ENCODE measurements at places on chromosomes 1 and 21.

DNA sequence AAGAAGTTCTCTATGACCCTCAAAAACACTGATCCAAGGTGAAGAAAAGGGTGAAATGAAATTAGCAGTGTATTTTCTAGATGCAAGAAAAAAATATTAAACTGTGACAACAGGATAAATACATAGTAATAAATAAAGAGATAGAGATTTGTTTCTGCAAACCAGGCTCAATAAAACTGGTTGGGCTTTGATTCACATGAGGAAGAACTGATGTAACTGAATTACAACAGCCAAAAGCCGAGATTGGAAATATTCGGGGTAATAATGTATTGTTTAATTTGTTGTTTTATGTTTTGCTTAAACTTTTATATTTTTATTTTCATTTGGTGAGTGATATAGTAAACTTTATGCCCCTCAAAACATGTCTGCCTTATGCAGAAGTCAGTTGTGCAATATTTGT is 285.0 kb downstream of the BRINP3 start:
- DNase-seq: no peak

- DNase-seq: no peak
These were observed 1213.7 kb downstream of the KCNT2 start for GRCh38 chr1:195394567-195394966.

DNA sequence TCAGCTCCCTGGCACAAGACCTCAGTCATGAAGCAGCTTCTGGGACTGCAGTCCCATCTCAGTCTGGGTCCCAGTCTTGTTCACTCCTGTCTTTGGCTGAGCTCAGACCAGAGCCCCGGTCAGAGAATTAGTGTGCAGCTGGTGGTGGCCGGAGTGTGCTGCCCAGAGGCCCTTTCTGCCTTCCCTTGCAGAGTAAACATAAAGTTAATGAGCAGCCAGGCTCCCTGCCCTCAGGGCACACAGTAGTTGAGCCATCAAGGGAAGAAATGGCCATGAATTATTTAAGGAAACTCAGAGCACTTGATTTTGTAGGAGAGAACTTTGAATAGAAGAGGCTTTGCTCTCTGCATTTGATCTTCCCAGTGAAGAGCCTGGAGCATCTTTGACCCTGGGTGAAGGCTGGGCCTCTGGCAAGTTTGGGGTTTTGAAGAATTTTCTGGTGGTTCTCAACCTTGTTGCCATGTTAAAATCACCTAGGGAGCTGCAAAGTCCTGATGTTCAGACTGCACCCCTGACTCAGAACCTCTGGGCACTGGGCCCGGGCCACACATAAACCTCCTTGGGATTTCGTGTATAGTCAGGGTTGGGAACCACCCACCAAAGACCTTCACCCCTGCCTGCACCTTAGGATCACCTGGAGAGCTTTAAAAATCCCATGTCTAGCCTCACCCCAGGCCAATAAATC is 26.4 kb upstream of the SELENON start:
- no peak for DNase-seq

DNA sequence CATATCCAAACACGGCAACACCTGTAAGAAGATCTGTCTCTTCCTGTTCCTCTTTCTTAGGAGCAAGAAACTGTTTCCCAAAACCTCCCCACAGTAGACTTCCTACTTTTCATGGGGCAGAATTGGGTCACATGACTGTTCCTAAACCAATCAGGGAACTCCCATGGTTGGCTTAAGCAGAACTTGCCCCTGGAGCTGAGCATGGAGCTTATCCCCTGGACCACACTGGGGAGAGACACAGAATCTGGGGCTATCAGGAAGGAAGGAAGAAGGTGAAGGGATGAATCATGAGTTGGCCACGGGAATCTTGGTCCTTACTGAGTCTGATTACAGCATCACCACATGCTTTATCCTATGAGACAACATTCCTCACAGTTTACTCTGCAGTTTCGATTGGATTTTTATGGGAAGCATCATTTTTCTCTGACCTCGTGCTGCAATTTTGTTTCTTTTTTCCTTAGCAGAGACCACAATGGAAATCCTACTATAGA is 81.8 kb downstream of the CDC7 start:
- no peak for DNase-seq

- DNase-seq: no peak
These were observed 51.5 kb downstream of the ELK4 start for GRCh38 chr1:205580140-205580922.

DNA sequence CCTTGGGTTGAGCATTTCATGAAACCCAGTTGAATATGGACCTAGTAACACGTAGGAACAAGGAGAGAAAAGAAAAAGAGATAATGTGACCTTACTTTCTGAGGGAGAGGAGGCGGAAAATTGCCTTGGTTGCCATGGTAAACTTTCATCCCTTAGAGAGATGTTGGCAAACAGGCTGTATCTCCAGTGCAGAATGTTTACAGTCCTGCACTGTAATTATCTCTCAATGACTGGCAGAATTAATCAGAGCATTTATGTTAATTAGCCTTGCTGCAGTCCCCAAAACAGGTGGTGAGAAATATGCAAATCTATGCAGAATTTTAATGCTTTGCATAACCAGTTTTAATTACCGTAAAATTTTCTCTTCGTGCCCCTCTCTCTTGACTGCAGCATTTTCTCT is 147.3 kb downstream of the CD247 start:
- no peak for DNase-seq

DNA sequence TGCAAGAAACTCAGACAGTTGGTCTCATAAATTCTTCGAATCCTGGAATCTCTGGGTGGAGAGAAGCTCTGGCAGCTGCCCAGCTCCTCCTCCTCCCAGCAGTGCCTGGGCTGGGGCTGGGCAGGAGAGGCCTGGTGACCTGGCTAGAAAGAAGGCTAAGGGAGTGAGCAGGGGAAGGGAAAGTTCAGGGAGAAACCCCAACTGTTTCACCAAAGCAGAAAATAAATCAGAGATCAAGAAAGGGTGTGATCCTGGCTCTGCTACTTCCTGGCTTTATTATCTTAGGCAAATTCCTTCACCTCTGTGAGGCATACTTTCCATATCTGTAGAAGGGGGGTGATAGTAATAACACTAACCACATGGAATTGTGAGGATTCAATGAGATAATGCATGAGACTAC is 8.8 kb upstream of the COL16A1 start:
- no peak for DNase-seq

- peak; percentile 43 for DNase-seq
These were observed 79.7 kb upstream of the RUNX3 start for GRCh38 chr1:25009671-25010262.

- no peak for DNase-seq
These were observed 104.1 kb downstream of the SYF2 start for GRCh38 chr1:25128121-25128621.

DNA sequence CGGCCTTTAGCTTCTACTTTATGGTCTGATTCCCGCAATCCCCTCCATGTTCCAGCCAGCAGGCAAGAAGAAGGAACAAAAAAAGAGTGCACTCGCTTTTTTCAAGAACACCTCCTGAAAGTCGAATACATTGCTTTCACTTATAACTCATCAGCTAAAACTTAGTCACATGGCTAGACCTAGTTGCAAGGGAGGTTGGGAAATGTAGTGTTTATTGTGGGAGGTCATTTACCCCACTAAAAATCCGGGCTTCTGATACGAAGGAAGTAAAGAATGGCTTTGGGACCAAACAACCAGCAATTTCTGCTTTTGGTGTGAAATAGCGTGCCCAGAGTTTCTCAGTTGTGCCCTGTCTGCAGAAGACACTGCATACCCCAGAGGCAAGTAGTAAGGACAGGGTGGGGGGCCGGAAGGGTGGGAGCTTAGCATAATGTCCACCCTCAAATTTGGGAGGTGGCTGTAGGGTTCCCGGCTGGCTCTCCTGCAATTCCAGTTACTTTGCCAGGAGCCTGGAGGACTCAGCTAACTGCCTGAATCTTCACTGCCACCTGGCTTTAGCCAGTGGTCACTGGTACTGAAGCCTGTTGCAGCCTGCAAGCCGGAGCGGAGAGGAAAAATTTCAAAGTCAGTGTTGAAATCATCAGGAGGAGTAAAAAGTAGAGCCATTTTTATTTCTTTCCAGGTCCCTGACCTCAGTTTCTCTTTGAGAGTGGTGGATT is 57.7 kb upstream of the F3 start:
- no peak for DNase-seq

GRCh38 chr1:109472779-109473178 is 6.4 kb downstream of the SYPL2 start:
- DNase-seq: no peak

GRCh38 chr1:81929106-81929505 is 128.4 kb downstream of the ADGRL2 start:
- no peak for DNase-seq

DNA sequence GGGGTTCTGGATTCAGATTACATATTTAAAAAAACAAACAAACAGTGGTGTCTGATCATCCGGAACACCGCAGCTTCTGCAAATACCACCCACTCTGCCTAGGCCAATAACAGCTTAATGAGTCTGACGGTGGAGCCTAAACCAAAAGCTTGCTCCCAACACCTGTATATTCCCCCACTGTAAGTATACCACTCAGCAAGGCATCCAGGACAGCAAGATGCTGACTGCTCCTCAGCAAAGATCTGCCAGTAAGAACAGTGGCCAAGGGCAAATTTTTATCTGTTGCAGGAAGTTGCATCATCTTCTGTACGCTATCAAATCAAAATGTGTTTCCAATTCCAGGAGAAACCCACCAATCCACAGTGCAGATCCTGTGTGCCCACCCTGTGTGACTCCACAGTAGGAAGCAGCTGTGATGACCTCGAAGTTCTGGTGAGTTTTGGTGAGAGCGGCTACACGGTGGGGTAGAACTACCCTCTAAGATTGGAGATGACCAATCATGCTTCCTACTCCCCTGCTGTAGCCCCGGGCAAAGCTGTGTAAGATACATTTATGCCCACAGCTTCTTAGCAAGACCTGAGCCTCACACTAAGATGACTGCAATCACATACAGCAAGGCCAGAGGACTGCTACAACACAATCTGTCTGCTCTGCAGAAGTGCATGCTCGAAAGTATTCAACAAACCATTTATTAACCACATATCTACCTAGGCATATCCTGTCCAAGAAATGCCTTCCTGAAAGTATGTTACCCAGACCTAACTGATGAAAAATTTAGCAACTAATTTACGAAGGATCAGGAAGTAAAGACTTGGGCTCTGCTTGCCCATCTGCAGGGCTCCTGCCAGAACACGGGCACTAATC is 30.5 kb downstream of the SIPA1L2 start:
- DNase-seq: peak; percentile 26
